NCI-H2107 (cell line): ENCODE measurements at places on chromosomes 3 and 15.

- DNase-seq: no peak
These were observed 856 bp upstream of the TM4SF19 start for GRCh38 chr3:196339044-196339443.

- no peak for DNase-seq
These were observed 61.4 kb downstream of the TASOR start for GRCh38 chr3:56621681-56622080.

DNA sequence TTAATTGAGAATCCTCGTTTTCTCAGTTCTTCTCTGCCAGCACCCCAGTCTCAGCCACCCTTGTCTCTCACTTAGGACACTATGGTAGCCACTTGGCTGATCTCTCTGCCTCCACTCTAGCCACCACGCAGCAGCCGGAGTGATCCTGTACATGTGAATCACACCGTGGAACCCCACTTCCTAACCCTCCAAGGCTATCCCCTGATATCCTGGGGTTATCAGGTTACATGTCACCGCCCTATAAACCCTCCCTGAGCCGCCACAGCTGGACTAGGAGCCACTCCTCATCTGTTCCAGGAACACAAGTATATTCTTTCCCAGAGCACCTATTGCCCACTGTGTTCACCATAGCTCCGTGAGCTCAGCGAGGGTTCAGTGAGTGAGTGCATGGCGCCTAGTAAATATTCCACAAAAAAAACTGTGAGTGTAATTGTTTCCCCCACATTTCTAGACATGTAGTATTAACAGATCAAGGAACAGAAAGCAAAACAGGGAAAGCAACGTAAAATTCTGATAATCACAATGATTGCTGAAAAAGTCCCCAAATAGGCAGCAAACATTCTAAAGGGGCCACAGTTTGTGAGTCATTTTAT lies 661 bp upstream of the PARP14 start:
- peak; percentile 34 for DNase-seq

GRCh38 chr3:119497820-119498185 lies 544 bp upstream of the TIMMDC1 start:
- no peak for DNase-seq

DNA sequence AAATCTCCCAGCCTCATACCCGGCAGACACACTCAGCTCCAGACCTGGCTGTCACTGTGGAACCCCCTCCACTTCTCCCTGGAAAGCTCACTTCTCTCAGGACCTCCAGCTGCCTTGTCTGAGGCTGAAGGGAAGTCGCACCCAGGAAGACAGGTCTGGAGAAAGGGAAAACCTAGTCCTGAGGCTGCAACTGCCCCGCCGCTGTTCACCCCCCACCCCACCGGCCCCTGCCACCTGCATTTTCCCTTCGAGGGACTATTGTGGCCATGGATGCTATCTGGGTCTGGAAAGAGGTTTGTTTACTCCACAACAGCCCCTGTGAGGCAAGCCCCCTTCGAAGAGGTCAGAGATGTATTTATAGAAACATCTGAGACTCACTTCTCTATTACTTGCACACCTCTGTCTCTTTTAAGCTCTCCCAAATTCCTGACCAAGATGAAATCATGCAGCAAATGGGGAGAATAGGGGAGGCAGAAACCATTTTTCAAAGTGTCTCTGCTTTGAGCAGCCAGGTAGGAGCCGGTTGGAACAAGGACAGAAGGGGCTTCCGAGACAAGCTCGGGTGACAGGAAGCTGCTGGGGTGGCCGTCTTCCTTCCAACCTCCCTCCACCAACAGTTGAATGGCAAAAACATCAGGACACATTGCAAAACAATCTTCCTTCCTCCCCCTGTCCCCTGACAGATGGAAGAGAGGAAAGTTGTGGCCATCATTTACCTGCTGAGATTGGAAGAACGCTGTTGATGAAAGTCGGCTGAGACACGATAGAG lies 518 bp downstream of the COLQ start:
- no peak for DNase-seq

- DNase-seq: no peak
These were observed 110.0 kb downstream of the TMCC1 start for GRCh38 chr3:129783470-129783869.

DNA sequence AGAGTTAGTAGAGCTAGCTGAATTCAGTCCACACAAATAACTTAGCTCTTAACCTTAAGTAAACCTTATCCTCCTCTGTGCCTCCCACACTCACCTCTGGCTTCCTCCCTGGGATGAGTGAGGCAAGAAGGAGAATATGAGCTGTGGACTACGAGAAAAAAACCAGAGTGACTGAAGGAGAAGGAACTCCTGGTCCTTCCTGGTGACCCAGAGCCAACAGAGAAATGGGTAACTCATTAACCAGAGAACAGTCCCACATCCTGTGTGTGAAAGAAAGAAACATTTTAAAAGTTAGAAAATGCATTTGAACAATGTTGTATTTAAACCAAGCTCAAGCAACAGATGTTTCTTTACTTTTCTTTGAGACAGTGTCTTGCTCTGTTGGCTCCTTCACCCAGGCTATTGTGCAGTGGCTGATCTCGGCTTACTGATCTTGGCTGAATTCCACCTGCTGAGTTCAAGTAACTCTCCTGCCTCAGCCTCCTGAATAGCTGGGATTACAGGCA lies 27.5 kb upstream of the FAM81A start:
- DNase-seq: no peak

GRCh38 chr15:43093026-43093425 lies 12.8 kb downstream of the UBR1 start:
- DNase-seq: no peak

DNA sequence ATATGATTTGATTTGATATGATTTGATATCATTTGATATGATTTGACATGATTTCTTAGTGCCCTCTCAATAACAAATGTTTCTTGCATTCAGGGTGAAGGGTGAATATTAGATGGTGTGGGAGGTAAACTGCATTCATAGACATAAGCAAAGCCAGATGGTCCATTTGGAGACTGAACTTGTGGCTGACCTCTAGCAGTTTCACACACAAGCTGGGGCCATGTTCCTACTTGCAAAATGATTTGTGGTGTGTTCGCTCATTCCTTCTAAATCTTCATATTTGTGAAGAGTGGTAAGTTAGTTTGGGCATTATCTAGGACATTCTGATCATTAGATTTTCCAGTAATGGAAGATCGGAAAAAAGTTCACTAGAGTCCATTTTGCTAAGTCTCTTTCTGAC lies 40.5 kb upstream of the CCR4 start:
- DNase-seq: no peak

DNA sequence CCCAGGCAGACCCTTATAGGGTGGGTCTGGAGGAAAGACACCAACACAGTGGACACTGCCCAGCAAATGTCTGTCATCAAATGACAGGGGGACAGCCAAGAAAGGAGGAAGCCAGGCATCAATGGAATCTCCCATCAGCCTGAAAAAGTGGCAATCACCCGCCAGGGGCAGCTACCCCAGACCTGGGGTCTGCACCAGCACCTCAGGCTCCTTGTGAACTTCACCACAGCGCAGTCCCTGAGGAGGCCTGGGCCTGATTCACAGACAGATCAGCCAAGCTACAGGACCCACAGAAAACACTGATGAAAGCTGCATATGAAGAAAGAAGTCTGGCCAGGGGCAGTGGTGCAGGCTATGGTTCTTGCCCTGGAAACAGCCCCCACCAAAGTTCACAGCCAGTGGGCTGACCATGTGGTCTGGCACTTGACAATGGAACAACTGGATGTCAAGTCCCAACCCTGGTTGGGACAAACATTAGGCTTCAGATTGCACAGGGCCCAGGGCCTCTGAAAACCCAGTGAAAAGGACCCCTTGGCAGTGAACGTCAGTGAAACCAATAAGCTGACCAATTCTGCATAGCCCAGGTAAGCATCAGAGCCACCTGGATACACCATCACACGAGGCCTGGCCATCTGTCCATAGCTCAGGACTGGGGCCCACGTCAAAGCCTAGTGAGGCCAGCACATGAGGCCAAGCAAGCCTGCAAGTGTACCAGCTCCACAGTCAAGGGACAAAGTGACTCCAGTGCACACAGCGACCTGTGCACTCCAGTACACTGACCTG lies 29.1 kb downstream of the ALS2CL start:
- no peak for DNase-seq

- no peak for DNase-seq
These were observed 59.4 kb upstream of the TRIM71 start for GRCh38 chr3:32758375-32758753.

GRCh38 chr3:128359846-128360642 lies 106.6 kb downstream of the DNAJB8 start:
- DNase-seq: no peak

DNA sequence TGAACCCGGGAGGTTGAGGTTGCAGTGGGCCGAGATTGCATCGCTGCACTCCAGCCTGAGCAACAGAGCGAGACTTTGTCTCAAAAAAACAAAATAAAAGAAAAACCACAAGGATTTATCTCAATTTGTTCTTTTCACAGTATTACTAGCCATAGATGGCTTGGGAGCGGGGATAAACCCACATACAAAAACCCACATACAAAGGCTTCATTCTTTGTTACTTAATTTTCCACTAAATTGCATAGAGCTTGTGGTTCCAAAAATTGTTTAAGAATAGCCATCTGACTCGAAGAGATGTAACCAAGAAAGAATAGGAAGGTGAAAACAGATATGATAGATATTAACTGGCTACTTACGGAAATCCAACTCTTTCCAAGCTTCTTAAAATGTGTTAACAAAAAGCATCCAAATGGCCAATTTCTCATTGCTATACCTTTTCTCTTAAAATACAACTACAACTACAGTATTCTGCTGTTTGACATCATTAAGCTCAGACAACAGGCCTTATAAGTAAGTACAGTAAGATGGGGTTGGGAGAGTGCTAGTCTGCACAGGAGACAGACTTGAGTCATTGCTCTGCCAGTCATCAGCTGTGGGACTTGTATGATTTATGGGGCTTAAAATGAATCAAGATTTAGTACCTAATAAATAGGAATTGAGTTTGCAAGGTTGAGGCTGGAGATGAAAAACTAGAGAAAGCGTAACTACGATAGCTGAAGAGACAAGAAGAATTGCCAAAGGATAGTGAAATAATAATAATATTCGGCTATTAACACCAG lies 96.6 kb upstream of the PLXND1 start:
- DNase-seq: no peak

GRCh38 chr3:171862993-171863521 lies 19.9 kb downstream of the TMEM212 start:
- no peak for DNase-seq

- no peak for DNase-seq
These were observed 2.8 kb downstream of the ADAMTS17 start for GRCh38 chr15:100338971-100339444.

- no peak for DNase-seq
These were observed 207.2 kb upstream of the TPM1 start for GRCh38 chr15:62835351-62835750.

DNA sequence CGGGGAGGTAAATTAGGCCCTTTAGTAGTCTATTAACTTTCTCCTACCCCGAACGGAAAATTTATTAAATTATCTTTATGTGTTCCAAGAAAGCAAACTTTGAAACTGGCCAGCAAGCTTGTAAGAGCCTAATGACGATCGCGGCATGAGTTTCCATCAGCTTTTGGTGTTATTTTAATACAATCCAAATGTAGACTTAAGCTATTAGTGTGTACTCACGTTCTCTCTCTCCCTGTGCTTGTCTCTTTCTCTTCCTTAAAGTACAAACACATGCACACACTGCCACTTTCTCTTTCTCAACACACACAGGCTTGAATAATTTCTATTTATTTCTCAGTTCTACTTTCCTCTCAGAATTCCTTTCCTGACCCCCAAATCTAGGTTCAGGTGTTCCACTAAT lies 108.8 kb upstream of the MME start:
- no peak for DNase-seq

DNA sequence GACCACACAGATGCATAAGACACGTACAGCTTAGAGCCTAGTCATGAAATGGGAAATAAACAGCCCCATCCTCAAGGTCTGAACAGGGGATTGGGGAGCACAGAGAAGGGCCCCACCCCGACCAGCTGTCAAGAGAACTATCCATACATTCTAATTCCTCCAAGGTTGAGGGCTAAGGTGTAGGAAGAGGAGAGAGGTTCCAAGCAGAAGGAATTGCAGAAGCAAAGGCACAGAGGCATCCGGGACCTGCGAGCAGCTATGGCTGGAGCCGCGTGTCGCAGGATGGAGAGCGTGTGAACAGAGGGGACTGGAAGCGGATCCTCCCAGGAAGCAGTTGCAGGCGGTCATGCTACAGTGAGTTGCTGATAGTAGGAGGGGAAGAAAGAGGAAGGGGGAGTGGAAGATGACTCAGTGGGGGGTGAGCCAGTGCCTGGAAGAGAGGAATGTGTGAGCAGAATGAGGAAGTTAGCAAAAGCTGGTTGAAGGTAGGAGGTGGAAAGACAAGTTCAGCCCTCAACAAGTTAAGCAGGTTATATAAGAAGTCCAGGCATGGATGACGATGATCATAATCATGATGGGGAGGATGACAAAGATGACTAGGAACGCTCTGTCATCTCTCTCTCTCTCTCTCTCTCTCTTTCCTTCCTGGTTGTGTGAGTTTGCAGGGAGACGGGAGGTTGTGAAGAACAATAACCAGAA lies 89.7 kb downstream of the LIPC start:
- no peak for DNase-seq

- no peak for DNase-seq
These were observed 97.2 kb upstream of the MB21D2 start for GRCh38 chr3:193014902-193015301.

GRCh38 chr3:195256639-195257453 lies 14.1 kb downstream of the XXYLT1 start:
- no peak for DNase-seq

GRCh38 chr3:192850451-192850981 lies 67.1 kb downstream of the MB21D2 start:
- no peak for DNase-seq

GRCh38 chr3:18758047-18758704 lies 333.0 kb upstream of the SATB1 start:
- DNase-seq: peak; percentile 30

GRCh38 chr3:44478055-44478468 lies 592 bp upstream of the ZNF445 start:
- DNase-seq: no peak

- DNase-seq: no peak
These were observed 55.4 kb upstream of the GOLGA8A start for GRCh38 chr15:34493001-34493400.

- DNase-seq: no peak
These were observed 21.5 kb downstream of the CYFIP1 start for GRCh38 chr15:22958487-22959280.

DNA sequence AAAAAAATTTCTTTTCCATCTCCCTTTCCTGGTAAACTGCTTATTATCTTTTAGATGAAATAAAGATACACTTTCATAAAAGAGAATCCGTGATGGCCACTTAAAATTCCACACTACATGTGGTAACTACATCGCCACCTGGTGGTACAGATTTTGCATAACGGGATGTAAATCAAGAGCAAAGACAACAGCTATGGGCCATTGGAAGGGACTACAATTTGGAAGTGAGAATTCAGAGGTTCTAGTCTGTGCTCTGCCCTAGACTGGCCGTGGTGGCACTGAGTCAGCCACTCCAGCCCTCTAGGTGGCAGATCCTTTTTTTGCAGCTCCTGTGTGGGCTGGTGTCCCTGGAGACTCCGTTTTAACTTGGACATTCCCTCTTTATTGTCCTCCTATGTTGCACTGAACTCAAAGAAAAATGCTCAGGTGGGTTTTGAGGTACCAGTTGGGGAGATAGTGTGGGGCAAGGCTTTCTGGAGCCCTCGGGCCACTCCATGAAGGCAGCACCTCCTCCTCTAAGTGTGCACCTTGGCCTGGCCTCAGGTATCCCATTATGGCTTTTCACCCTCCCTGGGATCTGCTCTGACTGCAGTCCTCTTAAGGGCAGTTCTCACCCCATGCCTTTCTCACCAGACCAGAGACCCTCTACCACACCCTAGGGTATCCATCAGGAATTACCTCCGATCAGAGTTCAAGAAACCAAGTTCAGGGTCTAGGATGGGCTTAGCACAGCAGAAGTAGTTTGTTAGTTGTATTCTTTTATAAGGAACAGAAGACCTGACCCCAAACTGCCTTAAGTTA lies 54.9 kb downstream of the SPSB4 start:
- peak; percentile 53 for DNase-seq
